ENCODE measurements at places on chromosomes 3 and 15.

DNA sequence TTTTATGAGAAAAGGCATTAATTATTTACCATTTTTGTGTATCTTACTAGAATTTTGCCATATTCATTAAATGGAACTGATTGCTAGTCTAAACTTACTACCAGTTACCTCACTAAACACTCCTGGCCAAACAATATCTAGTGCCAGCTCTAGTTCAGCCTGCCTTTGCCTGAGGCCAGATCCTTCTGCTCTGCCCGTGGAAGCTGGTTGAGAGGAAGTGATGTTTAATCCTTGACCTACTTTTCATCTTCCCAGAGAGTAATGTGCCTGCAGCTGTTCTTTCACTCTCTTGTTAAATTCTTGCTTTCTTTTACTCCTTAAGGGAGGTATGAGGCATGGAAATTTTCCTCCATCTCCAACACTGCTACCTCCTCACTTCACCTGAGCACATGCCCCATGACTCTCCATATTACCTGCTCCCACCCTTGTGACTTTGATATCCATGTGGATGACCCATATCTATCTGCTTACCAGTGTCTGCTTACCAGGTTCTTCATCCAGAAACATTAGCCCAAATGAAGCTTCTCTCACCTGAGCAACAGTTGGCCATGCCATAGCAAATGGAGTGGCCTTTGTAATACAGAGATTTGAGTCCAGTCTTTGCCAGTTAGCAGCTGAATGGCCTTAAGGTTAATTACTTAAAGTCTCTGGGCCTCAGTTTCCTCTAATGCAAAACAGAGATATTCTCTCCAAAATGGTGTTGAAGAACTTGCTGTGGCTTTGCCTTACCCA is 53.4 kb downstream of the UBE2E1 start:
- DNase-seq: no peak

DNA sequence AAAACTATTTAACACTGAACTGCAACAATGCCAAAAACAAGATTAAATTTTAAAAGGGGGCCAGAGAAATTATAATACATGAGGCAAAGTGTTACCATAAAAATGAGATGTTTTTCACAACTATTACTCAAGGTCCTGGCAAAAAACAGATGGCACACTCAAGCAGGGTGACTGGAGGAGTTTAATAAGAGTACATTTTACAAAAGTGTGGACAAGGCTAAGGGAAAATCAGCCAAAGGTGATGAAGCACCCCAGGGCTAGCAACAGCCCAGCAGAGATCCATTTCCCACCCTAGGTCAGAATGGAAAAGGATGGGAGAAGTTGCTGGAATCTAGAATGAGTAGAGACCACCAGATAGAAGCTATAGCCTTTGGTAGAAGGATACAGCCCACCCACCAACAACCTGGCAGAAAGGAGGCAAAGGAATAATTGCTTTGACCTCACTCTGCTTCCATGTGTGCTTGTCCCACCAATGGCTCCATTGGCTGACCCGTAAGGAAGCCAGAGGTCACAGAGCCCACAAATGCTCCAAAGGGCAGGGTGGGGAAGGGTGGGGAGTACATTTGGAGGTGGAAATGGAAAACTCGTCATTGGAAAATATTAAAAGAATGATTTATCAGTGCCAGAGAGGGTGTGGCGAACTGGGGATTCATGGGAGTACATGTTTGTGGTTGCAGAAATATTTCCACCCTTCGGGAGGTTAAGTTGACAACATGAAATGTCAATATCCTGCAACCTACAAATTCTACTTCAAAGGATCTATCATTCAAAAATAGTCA is 161.0 kb upstream of the UBE2E2 start:
- no peak for DNase-seq

DNA sequence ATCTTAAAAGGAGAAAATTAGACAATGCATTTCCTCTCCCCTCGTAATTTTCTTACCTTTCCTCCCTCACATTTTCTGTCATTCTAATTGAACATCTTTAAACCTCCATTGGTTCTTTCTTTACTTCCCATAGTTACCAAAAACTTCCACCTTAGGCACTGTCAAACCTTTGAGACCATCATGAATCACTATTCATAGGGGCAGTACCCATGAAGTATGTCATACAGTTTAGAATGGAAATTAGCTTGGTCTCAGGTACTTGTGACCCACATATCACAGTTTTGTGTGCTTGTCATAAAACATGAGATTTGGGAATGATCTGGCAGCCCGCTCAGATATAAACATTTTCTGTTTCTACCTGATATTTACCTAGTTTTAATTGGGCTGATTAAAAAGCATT is 50.1 kb downstream of the KCNMB3 start:
- DNase-seq: no peak

- no peak for DNase-seq
Measured at GRCh38 chr15:87369269-87369668, 887.3 kb downstream of the NTRK3 start.

GRCh38 chr15:70374096-70374495 is 276.4 kb upstream of the TLE3 start:
- DNase-seq: no peak

DNA sequence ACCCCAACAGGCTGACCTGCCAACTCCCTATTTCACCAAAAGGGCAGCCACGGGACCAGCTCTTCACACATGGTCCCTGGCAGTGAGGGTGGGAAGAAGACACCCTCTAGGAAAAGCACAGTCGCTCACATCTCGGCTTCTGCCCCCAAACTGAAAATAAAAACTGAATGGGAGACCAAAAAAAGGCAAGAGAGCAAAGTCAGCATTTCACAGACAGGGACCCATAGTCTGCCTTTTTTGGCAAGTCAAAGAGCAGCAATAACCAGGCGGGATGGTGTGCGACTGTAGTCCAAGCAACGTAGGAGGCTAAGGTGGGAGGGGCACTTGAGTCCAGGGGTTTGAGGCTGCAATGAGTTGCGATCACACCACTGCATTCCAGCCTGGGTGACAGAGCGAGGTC is 154.1 kb downstream of the ADAMTS17 start:
- no peak for DNase-seq

GRCh38 chr15:73582851-73583379 is 50.3 kb downstream of the NPTN start:
- DNase-seq: no peak

GRCh38 chr15:70423267-70423666 is 325.6 kb upstream of the TLE3 start:
- DNase-seq: no peak

DNA sequence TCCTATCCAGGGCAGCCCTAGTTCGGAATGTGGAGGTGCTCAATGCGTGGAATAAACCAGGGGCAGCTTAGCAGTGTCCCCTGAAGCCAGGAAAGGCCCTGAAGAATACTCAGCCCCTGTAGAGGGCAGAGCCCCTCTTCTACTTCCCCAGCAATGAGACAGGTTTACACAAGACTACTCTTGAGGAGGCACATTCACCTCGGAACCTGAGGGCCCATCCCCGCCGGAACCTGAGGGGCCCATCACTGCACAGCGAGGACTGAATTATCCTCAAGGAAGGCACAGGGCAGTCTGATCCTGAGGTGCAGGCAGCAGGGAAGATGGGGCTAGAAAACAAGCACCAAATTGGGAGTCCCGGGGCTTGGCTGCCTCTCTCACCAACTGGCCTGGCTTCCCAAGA is 22.2 kb downstream of the CCDC13 start:
- DNase-seq: no peak

GRCh38 chr3:123342631-123343080 is 106.2 kb downstream of the ADCY5 start:
- DNase-seq: no peak

- no peak for DNase-seq
Measured at GRCh38 chr15:37136666-37137065, 36.3 kb upstream of the MEIS2 start.

DNA sequence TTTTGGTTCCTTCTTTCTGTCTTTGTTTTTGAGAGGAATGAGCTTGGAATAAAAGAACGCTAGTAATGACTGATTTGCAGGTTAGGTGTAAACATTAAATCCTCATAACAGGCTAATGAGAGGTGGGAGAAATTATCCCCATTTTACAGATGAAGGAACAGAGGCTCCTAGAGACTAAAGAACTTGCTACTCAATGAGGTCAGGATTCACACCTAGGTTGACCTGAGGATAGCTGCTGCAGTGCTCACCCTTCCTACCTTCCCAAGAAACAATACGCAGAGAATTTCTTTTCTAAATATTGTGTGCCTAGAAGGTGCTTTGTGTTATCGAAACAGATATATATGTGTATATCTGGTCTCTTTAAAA is 106.3 kb downstream of the IGF1R start:
- no peak for DNase-seq

GRCh38 chr15:64263567-64263966 is 92.4 kb downstream of the CSNK1G1 start:
- no peak for DNase-seq

DNA sequence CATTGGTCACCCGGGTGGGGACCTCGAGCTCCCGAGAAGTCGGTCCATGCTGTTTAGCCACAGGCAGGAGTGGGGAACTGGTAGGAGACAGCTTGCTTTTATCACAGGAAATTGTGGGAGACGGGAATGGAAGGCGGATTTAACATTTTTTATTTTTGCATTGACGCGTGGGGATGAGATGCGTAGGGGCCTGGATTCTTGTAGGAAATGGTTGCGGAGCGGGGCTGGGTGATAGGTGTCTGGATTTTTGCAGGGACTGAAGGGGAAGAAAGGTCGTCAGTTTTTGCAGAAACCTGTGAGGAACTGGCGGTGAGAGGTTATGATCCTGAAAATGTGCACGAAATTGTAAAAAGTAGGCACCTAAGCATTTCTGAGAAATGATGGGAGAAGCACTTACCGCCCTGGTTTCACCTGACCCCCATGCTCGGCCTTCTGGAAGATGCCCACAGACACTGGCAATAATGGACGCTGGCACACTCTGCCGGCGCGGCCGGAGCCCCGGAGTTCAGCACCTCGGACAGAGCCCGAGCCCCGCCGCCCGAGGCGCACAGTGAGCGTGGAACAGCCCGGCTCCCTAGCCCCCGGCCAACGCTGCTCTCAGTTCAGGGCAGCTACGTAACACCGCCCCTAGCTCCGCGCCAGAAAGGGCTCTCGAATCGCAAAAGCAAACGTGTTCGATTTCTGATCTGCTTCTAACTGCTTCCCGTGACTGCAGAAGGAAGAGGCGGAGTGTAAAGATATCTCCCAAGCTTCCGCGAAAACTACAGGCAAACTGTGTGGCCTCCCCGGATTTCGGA is 928 bp downstream of the ANKRD34C start:
- peak; percentile 67 for DNase-seq

DNA sequence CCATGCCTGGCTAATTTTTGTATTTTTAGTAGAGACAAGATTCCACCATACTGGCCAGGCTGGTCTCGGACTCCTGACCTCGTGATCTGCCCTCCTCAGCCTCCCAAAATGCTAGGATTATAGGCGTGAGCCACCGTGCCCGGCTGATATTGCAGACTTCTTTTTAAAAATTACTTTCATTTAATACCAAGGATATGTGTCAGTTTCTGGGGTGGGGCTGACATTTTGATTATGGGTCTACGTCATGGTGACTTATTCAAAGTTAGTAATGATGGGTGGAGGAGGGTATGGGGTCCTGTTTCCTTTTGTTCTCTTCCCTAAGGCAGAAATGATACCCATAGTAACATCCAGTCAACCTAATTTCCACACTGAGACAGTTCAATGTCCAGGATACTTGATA is 34.7 kb downstream of the GBE1 start:
- DNase-seq: no peak

GRCh38 chr3:81300324-81300927 is 461.0 kb downstream of the GBE1 start:
- DNase-seq: no peak

GRCh38 chr15:57495554-57496165 is 96.0 kb upstream of the MYZAP start:
- DNase-seq: no peak

DNA sequence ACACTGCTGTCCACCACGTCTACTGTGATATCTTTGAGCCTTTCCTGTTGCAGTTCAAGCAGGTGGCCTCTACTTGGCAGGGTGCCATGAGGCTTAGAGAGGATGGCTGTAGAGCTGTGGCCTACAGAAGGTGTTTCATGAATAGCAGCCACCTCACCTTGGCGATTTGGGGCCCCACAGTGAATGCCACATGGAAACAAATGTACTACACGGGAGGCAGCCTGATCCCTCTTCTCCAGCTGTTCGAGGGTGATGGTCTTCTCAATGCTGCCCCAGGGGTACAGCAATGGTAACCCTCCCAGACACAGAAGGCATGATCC is 70.7 kb downstream of the FAM43A start:
- DNase-seq: no peak

GRCh38 chr15:67142767-67143100 is 77.3 kb downstream of the SMAD3 start:
- DNase-seq: no peak
